NCI-H1092 treated with DMSO at 0.1 percent for 48 hours (cell line): ENCODE measurements at places on chromosomes 1 and 21.

GRCh38 chr1:7435276-7436055, 335.6 kb upstream of the VAMP3 start:
- DNase-seq = no peak

- DNase-seq = no peak
Observed at GRCh38 chr1:64923294-64923718, 43.0 kb downstream of the JAK1 start.

- DNase-seq = no peak
Observed at GRCh38 chr1:95145493-95145892, 28.3 kb downstream of the TLCD4 start.

DNA sequence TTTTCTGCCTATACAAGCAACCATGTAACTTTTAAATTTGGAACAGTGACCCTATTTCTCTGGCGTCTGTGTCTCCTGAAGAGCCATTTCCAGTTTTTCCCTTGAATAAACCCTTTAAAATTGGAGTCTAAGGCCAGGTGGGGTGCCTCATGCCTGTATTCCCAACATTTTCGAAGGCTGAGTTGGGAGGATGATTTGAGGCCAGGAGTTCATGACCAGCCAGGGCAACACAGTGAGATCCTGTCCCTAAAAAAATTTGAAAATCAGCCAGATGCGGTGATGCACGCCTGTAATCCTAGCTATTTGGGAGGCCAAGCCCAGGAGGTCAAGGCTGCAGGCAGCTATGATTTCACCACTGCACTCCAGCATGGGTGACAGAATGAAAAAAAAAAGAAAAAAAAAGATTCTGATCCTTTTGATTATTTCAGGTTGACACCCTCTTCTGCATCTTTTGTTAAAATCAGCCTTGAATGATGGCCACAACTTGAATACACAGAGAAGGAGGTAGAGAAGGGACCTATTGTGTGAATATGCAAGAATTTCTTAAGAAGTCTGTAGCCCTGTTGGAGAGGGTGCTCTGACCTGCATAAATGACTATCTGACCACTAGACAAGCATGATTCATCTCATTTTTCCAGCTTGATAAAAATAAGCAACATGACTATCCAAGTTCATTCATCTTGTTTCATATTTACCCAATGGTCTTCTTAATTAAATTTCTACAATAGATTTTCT, 40.2 kb upstream of the PARP1 start:
- DNase-seq = no peak

DNA sequence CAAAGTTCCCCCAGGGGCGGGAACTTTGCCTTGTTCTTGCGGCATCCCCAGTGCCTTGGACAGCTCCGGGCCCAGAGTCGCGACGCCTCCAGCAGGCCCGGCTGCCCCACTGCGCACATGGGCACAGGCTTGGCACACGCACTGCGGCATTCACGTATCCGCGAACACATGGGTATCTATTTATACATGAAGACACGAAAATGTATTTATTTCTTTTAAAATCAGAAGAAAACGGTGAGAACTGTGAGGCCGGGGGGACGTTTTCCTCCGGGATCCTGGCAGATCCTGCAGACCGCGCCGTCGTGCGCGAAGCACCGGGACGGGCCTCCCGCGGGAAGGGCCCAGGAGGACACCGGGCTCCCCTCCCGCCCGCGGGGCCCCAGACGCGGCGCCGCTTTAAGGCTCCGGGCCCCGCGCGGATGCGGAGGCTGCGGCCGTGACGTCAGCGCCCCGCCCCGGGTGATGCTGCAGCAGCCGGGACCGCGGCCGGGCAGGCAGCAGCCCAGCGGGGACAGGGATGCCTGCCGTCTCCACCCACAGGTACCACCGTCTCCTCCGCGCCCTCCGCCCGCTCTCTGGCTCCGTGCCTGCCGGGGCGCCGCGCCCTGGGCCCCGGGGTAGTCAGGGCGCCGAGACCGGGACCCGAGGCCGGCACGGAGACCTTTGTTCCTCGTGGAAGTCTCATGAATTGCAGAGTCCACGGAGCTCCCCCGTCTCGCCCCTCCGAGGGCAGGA, at the start of gene SLC45A1:
Gene SLC45A1, plus strand, starts transcription at position 468 of the 735 bp plus-strand sequence. CDS start 6,216 bp downstream, outside the sequence.
- DNase-seq = peak; percentile 39

- no peak for DNase-seq
Observed at GRCh38 chr1:225865514-225865913, 16.7 kb downstream of the TMEM63A start.

DNA sequence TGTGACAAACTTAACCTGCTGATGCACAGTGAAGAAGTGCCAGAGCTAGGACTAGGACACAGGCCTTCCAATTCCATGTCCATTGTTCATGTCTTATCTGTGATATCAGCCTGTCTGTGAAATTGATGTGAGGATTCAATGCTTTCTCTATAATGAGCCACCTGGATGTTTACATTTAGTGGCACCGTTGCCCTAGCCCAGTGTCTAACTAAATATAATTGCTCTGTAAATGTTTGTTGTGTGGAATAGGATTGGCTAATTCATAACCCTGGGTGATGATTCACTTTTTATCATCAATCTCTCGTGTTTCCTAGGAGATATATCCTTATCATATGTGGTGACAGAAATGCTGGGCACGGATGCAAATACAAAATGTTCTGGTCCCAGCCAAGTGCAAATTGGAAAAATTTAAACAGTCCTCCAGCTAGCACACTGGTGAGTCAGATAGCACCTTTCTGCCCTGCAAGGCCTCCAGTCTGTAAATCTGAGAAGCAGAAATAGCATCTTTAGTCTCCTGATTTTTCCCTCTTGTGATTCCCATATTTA, 46.9 kb upstream of the GNG12 start:
- peak; percentile 93 for DNase-seq

GRCh38 chr1:159936273-159936904, 9.0 kb downstream of the IGSF9 start:
- peak; percentile 44 for DNase-seq

- DNase-seq = no peak
Observed at GRCh38 chr1:31368611-31369107, 4.2 kb downstream of the FABP3 start.

DNA sequence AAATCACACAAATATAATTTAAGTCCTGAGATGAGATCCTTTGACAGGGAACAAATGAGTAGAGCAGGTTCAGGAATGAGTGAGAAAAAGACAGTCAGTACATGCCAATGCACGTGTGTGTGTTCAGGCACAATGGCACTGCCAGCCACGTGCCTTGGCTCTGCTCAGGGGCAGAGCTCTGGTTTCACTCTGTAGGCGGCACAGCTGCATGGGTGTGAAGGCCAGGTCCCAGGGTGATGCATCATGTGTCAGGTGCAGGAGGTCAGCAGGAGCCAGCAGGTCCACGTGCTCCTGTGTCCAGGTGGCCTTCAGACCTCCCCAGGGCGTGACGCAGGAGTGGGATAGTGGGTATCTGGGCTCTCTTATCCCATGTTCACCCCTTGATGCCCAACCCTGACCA, 386.1 kb downstream of the KCNH1 start:
- no peak for DNase-seq

- DNase-seq = peak; percentile 57
Observed at GRCh38 chr1:44377925-44378784, 23.1 kb upstream of the ERI3 start.

GRCh38 chr1:154745286-154745731, 124.8 kb downstream of the KCNN3 start:
- no peak for DNase-seq

DNA sequence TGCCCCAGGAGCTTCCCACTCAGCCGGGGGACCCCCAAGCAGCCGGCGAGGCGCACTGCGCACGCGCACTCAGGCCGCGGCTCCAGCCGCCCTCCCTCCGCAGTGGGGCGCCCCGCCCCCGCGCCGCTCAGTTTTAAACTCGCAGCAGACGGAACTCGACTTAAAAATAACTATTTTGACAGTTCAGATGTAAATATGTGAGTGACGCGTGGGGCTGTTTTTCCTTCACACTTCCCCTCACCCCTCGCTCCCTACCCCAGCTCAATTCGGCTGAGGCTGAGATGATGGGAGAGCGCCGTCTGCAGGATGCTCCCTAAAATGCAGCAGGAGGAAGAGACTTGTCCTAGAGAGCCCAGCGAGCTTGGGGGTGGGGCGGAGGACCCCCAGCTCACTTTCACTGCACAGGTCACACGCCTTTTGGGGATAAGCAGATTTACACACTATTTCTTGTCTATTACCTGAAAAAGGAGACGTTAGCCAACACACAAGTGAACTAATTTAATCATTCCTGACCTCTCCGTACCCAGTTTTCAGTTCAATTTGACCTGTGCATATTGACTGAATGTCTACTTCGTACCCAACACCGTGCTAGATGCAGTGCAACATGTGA, 8.9 kb upstream of the LEMD1 start:
- DNase-seq = peak; percentile 24

GRCh38 chr1:1079408-1080121, 5.5 kb upstream of the RNF223 start:
- DNase-seq = peak; percentile 2
